CD4-positive, alpha-beta T cell treated with Interleukin-15 for 1 hour (primary cell): ENCODE measurements at places on chromosomes 16 and 17.

DNA sequence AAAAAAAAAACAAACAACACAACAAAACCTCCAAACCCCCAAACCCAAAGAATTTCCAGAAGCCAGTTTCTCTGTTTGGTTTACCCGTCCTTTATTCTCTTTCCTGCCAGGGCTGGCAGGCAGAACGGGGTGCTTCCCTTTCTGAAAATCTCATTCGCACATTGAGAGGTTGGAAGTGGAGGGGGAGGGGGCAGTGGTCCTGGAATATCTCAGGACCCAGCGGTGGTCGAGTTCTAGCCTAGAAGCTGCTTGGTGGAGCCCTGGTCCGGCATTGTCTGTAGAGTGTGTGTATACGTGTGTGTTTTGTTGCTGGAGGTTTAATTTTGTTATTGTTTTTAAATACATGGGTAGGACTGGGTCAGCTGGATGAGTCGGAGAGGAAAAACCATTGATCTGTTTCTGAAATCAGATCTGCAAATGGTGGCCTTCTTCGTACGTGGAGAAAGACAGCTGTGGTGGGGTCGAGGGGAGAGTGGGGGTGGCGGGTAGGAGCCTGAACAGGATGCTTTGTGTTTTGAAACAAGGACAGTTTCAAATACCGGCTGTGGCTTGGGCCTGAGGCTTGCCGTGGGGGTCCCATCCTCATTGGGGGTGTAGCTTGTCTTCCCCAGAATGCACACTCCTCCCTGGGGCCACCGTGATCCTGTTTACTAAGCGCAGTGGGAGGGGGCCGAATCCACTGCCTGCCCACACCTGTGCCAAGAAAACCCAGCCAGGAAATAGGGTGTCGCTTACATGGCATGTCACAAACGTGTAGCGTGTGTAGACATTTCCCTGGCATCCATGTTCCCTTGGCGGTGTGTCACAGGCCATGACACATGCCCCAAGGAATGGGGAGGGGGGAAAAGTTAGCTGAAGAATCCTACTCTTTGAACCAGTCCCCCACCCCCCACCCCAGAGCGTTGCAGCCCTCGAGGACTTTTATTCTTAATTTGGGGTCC is 1.6 kb downstream of the CMIP start:
- no peak for DNase-seq

GRCh38 chr16:23107117-23107516 is 42.1 kb downstream of the USP31 start:
- DNase-seq, result no peak

DNA sequence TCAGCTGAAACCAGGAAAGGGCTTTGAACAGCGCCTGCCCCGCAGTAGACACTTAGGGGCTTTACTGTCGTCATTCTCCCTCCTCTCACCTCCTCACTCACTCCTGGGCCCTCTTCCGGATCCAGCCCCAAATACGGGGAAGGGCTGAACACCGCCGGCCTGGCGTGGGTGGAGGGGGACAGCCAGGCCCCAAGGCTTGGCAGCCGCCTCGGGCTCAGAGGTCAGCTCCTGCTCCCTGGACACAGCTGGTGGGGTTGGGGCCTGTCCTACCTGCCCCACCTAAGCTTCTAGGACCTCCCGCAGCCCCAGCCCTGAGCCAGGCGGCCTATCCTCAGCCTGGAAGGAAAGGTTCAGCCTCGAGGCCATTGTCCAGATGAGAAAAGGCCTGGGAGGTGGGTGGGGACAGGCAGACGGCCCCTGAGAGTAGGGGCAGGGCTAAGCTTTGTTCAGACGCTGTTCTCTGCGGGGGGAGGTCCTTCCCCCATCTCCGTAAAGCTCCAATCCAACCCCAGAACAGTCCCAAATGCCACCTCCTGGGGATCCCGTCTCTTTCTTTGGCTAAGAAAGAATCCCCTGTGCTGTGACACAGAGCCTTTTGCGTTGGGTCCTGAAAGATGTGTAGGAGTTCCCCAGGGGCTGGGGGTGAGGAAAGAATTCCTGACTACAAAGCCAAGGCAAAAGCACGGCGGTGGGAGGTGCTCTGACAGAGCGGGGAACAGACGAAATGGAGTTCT is 881 bp upstream of the LLGL1 start:
- no peak for DNase-seq

DNA sequence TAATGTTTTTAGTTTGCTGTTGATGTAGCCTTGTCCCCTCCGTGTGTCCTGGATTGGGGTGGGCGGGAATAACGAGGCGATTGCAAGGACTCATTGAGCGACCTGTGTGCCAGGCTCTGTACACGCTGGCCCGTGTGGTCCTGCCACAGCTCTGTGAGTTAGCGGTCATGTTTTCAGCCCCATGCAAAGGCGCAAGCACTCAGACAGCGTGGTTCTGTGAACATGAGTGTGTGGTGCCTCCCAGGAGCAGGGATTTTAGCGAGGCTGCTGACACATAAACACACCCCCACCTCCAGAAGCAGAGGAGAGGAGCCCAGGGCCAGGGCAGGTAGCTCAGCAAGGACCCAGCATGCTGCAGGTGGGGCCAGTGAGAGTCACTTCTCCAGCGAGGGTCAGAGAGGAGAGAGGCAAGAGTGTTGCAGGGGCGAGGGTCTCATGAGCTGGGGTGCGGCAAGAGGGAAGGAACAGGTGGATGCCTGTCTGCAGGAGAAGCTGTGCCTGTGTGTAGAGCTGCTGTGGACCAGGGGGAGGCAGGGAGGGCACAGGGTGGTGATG is 115.3 kb downstream of the OR1D5 start:
- DNase-seq, result no peak

GRCh38 chr16:3519581-3519980 is 18.8 kb downstream of the CLUAP1 start:
- DNase-seq, result no peak

DNA sequence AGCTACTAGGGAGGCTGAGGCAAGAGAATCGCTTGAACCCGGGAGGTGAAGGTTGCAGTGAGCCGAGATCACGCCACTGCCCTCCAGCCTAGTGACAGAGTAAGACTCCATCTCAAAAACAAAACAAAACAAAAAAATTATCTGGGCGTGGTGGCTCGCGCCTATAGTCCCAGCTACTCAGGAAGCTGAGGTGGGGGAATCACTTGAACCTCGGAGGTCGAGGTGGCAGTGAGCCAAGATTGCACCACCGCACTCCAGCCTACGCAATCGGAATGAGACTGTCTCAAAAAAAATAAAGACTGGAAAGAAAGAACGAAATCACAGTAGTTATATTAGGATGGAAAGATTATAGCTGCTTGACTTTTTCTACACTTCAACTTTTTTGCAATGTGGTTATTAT is 18.9 kb downstream of the COG1 start:
- peak; percentile 75 for DNase-seq

DNA sequence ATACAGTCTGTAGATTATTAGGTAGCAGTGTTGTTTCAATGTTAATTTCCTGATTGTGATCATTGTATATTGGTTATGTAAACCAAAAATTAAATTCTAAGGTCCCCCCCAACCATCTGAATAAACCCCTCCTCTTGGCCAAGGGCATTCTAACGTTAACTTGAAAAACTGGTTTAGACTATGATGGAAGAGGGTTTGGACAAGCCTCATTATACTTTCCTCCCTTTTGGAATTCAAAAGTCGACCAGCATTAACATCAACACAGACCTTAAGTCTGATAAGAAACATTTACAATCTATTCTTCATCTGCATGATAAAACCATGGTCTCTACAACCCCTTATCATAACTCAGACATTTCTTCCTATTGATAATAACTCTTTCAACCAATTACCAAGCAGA is 20.6 kb upstream of the KIFC3 start:
- no peak for DNase-seq

DNA sequence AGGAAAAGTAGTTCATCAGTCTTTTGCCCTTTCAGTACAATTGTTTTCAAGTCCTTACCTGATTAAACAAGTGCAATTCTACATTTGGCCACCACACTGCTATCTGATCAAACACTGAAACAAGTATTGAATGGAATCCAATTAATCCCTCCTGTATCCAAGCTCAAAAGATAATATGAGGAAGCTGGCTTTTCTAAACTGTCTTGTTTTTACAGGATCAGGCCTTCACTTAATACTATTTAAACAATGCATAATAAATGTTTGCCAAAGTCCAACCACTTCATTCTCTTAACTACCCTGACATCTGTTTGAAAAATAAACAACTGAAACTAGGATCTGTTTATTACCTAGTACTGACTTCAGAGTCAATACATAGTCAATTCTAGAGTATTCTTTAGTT is 131.6 kb downstream of the MRTFB start:
- DNase-seq, result no peak

GRCh38 chr16:48503336-48503735 is 106.6 kb downstream of the N4BP1 start:
- no peak for DNase-seq

DNA sequence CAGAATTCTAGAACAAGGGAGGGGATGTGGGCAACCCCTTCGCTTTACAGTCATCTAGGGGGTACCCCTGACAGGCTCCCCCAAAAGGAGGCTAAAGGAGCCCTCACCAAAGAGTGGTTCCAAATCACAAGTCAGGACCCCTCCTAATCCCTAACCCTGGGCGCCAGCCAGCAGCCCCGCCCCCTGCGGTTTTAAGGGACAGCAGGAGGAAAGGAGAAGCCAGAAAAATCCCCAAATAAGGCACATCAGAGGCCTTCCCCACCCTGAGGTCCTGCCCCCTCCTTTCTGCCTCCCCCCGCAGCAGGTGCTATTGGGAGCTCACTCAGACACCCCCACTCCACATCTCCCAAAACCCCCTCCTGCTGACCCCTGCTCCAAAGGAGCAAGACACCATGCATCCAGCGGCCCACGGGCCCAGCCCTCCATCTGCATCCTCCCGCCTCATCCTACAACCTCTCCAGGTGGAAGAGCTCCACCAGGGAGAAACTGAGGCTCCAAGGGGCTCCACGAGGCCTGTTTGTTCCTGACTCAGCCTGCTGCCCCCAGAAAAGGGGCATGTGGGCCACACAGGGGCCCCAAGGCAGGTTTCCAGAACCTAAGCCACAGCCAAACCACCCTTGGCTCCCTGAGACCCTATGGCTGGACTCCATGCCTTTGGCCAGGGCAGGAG is 93.5 kb downstream of the GOSR1 start:
- DNase-seq, result no peak

DNA sequence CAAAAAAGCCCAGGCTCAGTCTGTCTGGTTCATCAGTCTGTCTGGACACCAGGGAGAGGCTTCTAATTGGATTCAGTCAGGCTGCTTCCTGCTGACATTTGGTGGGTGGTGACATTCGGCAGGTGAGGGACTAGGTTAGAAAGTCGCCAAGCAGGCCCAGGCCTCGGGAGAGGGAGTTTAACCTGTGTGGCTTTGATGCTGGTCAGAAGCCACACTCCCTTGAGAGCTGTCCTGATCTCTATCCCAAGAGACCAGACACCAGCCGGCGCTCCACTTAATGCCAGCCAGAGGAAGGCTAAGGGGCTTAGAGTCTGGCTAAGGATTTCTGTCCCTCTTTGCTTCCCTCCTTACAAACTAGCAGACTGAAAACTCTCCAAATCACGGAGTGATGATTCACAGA is 135.0 kb downstream of the GSG1L start:
- no peak for DNase-seq

GRCh38 chr16:3358871-3359270 is 3.2 kb downstream of the OR2C1 start:
- no peak for DNase-seq

GRCh38 chr17:50634915-50635731 is 442 bp downstream of the ABCC3 start:
- no peak for DNase-seq

DNA sequence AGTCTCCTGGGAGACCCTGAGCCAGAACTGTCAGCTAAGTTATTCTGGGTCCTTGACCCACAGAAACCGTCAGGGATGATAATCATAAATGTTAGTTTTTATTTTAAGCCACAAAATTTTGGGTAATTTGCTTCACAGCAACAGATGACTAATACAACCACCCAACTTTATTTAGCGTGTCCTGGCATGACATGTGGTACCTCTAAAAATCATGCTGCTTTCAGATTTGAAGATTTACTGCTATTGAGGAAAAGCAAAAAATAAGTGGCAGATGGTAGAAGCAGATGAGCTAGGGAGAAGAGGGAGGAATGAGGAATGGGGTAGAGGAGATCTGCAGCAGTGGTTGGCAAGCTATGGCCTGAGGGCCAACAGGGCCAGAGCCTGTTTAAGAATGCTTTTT is 90.4 kb downstream of the TMEM100 start:
- no peak for DNase-seq

DNA sequence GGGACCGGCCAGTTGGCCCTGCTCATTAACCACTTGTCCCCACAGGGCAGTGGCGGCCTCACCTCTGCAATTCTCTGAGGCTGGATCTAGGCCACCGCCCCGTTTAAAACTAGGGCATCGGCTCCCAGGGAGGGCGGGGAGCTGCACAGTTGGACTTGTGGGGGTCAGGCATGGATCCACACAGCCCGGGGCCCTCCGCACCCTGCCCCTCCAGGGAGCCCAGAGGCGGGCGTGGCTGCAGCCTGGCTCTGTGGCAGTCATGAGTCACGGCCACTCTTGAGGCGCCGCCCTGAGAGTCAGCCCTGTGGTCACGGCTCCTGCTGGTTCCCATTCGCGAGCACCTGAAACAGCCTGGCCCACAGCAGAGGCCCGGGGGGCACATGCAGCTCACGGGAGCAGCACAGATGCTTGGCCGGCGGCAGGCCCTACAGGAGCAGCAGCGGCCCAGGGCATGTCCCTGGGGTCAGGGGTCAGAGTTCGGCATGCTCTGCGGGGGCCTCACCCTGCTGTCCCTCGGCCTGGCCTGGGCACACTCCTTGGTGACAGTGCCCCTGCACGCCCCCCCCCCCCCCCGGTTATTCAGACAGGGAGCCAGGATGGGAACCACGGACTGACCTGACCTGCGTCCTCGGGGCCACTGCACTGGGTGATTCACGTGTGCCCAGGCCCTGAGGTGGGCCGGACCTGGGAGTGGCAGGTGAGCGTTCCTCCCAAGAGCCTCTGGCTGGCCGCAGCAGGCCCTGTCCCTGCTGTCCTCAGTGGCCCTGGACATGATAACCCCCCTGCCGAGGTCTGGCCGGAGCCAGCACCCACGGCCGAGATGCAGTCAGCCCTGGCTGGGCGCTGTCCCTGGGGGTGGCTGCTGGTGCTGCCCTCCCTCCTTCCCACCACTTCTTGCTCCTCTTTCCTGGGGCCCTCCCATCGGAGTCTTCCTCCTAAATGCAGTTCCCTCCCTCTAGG is 8.2 kb downstream of the CAPN15 start:
- DNase-seq, result peak; percentile 29

GRCh38 chr16:4026854-4027253 is 89.4 kb downstream of the ADCY9 start:
- DNase-seq, result no peak

DNA sequence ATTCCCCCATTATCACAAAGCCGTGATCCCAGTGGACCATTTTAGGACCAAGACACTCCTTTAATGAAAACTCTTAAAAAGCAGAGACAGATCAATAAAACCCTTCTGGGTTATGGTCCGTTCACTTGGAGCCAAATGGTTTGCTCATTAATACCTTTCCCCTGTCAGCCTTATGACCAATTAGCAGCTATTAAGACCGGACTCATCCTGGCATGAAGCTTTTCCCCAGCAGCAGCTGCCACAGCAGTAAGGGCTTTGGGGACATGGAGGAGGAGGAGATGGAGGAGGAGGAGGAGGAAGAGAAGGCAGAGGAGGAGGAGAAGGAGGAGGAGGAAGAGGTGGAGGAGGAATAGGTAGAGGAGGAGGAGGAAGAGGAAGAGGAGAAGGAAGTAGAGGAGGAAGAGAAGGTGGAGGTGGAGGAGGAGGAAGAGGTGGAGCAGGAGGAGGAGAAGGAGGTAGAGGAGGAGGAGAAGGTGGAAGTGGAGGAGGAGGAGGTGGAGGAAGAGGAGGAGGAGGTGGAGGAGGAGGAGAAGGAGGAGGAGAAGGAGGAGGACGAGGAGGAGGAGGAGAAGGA is 50.1 kb upstream of the IRX3 start:
- no peak for DNase-seq
